ENCODE measurements at places on chromosomes 2 and 18.

DNA sequence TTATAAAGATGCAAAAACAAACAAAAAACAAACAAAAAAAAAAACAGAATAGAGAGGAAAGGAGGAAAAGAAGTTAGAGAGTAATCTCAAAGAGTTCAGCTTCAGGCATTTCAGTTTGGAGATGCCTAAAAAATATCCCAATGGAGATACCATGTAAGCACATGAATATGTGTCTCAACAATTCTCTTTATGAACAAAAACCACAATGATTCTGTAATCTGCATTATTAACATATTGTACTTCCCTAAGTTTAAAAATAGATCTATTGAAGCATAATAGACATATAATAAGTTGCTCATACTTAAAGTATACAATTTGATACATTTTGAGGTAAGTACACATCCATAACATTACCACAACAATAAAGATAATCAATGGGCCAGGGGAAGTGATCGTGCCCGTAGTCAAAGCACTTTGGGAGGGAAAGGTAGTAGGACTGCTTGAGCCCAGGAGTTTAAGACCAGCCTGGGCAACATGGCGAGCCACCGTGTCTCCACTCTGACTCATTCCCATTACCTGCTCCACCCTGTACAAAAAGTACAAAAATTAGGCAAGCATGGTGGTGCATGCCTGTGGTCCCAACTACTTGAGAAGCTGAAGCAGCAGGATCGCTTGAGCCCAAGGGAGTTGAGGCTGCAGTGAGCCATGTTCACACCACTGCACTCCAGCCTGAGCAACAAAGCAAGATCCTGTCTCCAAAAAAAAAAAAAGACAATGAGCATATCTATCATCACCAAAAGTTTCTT is 158.9 kb downstream of the ATAD2B start:
- peak; percentile 20 for DNase-seq

- DNase-seq: peak; percentile 46
Measured at GRCh38 chr2:17800219-17800618, 16.0 kb upstream of the MSGN1 start.

GRCh38 chr2:109348671-109349502 is 219.9 kb downstream of the SH3RF3 start:
- no peak for DNase-seq

DNA sequence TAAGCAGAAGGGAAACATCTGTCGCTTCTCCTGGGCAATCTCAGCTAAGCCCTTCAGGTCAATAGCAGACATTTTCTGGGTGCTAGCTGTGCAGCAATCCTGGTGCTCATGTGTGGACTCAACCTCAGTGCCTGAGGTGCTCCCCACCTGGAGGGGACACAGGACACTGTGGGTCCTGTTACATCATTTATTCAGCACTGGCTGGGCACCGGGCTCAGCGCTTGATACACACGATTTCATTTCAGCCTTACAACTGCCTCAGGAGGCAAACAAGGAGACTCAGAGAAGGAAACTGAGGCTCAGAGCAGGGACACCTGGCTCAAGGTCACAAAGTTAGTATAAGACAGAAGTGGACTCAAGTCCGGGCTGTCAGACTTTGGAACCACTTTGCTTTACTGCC is 46.7 kb downstream of the MARCO start:
- no peak for DNase-seq

DNA sequence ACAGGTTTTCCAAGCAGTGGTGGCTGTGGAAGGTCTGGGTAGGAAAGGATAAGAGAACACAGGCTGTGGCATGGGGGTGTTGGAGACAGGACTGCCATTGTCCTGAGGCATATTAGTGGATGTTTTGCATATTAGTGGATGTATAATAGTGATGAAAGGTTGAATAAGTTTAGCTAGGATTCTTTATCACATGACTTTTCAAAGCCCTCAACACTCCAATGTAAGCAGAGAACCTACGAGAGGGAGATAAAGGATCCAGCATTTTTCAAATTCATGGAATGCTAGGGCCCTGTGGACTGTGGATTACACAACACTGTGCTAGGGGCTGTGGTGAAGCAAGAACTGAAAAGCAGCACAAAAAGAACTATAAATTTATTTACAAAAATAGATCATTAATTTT is 63.2 kb downstream of the POLE4 start:
- DNase-seq: peak; percentile 51

GRCh38 chr18:44842588-44843412 is 162.1 kb downstream of the SETBP1 start:
- DNase-seq: no peak

GRCh38 chr2:239606741-239607516 is 206.1 kb upstream of the HDAC4 start:
- DNase-seq: no peak

DNA sequence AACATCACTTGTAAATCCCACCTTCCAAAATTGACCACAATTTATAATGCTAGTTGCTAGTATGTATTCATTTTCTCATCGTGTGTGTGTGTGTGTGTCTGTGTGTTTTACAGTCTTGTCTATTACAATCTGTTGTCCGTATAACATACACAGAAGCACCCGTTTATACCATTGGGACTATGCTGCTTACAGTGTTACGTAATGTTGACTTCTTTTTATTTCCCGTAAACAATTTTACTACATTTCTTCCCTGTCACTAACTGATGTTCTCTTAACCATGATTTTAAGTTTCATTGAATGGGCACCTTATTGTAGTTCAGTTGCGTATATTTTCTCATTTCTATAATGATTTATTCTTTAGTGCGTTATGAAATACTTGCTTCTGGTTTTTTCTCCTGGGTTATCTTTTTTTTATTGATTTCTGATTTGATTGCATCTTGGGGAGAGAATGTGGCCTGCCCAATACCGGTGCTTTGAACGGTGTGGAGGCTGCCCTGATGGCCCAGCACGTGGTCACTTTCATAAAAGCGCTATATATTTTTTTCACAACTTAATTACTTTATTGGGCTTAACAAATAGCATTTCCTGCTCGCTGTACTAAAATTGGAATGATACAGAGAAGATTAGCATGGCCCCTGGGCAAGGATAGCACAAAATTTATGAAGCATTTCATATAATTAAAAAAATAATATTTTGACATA is 14.5 kb upstream of the ASB1 start:
- DNase-seq: no peak

GRCh38 chr18:38886235-38886634 is 1320.6 kb upstream of the CELF4 start:
- DNase-seq: no peak

DNA sequence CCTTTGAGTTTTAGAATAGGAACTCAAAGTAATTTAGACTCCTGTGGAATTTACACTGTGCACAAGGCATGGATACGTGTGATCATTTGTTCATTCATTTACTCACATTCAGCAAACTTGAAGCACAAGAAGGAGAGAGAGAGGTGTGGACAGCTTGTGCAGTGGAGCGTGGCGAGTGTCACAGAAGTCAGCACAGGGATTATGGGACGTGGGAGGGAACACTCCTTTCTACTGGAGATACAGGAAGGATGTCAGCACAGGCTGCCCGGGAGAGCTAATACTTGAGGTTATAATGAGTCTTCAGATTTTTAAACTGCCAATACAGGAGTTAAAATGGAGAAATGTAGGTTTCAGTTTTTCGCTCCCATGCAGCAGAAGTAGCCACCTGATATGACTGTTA is 7.0 kb downstream of the FAM228A start:
- no peak for DNase-seq

DNA sequence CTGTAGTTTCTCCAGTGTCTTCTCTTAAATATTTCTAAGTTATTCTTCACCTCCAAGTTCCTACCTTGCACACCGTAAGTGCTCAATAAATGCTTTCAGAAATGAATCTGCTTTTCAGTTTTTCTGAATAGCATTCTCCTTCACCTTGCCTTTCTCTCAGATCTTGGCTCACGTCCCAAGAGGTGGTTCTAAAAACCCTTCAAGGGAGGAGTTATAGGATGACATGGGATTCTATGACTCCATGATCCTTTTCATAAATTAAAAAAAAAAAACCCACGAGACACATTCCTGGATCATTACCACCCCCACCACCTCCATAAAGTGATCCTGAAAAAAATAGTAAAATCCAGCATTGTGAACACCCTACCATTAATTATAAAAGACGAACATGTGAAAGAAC is 11.7 kb downstream of the KCTD1 start:
- DNase-seq: no peak

- DNase-seq: no peak
Measured at GRCh38 chr2:60890393-60890707, 9.0 kb downstream of the REL start.

- DNase-seq: peak; percentile 82
Measured at GRCh38 chr18:68449292-68449691, 265.6 kb downstream of the TMX3 start.

GRCh38 chr2:29583104-29583503 is 338.3 kb downstream of the ALK start:
- DNase-seq: peak; percentile 24

GRCh38 chr2:85551698-85552678 is 9.3 kb downstream of the GGCX start:
- peak; percentile 86 for DNase-seq

DNA sequence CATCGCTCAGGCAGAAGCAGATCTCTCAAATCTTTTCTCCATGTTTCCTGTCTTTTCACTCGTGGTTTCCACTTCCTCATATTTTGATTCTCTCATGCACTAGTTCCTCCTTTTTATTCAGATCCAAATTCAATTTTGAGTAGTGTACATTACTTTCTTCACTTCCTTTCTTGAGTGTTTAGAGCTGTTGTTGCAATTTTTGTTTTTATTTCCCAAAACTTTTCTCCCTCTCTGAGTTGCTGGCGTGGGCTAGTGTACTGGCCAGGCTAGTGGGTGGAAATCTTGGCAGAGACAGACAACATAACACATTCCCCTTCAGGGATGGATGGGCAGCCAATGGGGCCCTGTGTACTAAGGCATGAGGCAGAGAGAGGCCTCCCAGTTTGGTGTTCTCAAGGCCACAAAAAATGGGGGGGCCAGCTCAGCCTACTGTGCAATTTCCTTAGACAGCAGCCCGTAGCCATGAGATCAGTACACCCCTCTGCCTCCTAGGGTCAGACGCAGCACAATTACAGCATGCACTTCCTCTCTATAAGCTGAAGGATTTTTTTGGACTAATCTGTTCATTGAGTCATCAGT is 145.1 kb upstream of the PID1 start:
- DNase-seq: peak; percentile 98

DNA sequence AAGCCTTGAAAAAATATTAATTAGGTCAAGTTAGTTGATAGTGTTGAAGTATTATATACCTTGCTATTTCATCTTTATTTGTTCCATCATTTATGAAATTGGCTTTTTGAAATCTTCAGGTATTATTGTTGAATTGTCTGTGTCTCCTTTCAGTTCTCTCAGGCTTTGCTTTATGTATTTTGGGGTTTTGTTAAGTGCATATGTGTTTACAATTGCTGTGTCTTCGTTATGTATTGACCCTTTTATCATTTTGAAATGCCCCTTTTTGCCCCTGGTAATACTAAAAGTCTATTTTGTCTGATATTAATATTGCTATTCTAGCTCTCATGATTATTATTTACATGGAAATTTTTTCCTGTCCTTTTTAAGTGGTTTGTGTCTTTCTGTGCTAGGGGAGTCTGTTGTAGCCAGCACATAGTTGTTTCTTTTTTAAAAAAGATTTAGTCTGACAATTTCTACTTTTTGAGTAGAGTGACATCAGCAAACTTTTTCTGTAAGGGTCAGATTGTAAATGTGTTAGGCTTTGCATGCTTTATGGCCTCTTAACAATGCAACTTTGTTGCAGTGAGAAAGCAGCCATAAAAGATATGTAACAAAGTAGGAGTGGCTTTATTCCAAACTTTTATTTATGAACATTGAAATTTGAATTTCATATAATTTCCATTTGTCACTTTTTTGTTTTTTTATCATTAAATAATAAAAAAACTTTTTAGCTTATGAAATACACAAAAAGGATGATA is 19.9 kb downstream of the SOCS6 start:
- DNase-seq: no peak

- DNase-seq: no peak
Measured at GRCh38 chr2:50515638-50516037, 516.3 kb downstream of the NRXN1 start.

- peak; percentile 62 for DNase-seq
Measured at GRCh38 chr2:48844417-48845155, 89.1 kb upstream of the LHCGR start.

DNA sequence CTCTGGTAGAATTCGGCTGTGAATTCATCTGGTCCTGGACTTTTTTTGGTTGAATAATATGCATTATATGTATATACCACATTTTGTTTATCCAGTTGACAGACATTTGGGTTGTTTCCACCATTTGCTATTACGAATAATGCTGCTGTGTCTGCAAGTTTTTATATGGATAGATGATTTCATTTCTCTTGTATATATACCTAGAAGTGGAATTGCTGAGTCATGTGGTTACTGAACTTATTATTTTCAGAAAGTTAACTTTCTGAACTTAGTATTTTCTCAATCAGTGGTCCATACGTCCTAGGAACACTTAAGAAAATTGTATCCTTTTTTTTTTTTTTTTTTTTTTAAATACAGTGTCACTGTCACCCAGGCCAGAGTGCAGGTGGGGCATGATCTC is 63.3 kb downstream of the RIF1 start:
- no peak for DNase-seq

DNA sequence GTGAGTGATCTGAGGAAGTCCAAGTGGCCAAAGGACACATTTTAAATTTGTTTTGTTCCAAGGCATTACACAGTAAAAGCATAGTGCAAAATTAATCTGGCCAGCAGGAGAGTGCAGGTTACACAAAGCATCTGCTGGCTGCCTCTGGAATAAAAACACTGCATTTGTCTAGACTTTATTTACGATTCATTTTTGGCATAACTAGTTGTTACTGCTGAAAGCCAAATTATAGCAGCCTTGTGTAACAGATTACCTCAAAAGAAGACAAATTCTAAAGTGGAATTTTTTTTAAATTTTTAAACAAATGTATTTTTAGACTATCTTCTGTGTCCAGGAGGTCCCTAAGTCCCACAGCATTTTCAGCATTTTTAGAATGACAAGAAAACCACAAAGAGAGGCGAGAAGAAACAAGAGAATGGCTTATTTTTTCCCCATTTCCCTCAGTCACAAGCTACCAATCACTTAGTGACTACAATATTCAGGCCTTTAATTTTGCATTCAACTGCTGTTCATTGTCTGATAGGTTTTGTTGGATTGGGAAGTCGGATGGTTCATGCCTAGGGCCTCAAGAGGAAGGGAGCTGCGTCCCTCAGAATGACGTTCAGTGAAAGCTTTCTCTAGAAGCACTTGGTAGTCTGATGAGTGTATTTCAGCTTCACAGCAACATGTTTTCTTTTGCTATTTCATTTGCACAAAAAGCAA is 46.0 kb downstream of the TMEFF2 start:
- DNase-seq: peak; percentile 45

DNA sequence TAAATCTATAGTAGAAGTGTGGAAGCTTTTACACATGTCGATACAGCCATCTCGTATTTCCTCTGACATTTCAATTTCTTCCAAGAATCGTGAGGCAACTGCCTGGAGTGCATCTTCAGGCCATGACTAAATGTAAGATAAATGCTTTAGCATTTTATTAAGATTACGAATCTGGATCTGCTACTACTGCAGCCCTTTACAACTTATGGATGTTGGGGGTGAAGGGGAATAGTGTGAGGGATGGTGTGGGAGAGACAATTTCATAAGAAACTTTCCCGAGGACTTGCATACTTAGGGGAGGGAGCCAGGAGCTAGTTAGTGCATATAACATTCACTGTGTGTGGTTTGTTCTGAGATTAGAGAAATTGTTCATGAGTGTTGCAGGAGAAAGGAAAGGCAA is 204.8 kb downstream of the SLC39A10 start:
- DNase-seq: peak; percentile 28

GRCh38 chr2:100142393-100142792 is at the start of gene AFF3:
Gene AFF3, minus strand, starts transcription at chr2:100142590. Its CDS starts 38,136 bp downstream, at chr2:100104454.
- no peak for DNase-seq

- DNase-seq: no peak
Measured at GRCh38 chr2:224709301-224709700, 6.9 kb downstream of the CCDC195 start.
